ENCODE measurements at places on chromosomes 6 and 20.

DNA sequence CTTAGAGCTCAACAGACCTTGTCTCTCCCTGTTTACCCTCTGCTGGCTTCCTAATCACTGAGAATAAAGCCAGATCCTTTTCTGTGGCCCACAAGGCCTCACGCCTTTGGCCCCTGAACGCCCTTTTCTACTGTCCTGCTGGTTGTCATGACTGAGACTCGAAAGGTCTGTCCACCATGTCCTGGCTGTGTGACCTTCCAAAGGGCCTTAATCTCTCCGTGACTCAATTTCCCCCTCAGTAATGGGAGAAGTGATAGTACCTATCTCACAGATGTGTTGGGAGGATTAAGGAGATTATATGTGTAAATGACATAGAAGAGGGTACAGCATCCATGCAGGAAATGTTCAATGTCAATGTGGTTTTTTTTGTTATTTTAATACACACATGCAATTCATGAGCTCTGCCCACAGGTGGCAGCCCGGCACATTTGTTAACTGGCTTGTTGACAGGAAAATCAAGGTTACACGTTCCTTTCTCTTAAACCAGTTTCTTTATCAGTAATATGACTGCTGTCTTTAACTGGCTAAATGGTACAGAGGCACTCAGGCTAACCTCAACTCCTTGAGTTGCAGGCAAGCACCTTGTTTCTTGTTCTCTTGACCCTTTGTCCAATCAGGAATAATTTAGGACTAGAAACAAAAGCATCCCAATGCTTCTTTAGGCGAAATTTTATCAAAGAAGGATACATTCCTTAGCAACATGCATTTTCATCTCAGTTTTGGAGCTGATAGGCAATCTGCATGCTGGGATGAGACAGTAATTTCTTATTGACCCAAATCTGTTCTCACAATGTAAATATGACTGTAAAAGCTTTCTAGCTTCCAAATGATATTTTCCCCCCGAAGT lies 16.6 kb downstream of the SLC22A1 start:
- peak; percentile 70 for DNase-seq

DNA sequence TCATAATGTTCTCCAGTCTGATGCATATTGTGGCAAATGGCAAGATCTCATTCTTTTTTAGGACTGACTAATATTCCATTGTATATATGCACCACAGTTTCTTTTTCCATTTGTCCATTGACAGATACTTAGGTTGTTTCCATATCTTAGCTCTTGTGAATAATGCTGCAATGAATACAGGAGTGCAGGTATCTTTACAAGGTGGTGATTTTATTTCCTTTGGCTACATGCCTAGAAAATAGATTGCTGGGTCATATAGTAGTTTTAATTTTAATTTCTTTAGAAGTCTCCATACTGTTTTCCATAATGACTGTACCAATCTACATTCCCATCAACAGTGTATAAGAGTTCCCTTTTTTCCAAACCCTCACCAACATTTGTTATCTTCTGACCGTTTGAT lies 97.5 kb downstream of the TRMT11 start:
- no peak for DNase-seq

GRCh38 chr20:16100111-16100510 lies 473.1 kb downstream of the KIF16B start:
- no peak for DNase-seq

DNA sequence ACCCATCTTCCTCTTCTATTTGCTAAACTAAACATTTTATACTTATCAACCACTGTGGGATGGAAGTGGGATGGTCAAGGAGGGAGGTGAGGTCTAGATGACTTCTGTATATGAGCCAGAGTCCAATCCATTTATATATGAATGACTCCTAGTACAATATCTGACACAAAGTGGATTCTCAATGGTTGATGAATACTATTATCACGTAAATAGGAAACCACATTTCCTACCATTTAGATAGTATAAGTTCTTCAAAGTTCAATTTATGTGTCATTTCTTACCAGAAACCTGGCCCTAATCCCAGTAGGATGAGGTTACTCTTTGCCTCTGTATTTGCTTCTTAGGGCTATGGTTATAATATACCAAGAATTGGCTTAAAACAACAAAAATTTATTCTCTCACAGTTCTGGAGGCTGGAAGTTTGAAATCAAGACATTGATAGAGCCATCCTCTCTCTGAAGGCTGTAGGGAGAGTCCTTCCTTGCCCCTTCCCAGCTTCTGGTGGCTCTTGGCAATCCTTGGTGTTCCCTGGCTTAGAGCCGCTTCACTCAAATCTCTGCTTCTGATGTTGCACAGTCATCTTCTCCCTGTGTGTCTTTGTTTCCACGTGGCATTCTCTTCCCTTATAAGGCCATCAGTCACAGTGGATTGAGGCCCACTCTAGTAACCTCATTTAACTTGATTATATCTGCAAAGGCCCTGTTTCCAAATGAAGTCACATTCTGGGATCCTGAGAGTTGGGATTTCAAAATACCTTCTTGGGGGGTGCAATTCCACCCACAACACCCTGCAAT lies 41.0 kb upstream of the RAB23 start:
- DNase-seq: peak; percentile 93

DNA sequence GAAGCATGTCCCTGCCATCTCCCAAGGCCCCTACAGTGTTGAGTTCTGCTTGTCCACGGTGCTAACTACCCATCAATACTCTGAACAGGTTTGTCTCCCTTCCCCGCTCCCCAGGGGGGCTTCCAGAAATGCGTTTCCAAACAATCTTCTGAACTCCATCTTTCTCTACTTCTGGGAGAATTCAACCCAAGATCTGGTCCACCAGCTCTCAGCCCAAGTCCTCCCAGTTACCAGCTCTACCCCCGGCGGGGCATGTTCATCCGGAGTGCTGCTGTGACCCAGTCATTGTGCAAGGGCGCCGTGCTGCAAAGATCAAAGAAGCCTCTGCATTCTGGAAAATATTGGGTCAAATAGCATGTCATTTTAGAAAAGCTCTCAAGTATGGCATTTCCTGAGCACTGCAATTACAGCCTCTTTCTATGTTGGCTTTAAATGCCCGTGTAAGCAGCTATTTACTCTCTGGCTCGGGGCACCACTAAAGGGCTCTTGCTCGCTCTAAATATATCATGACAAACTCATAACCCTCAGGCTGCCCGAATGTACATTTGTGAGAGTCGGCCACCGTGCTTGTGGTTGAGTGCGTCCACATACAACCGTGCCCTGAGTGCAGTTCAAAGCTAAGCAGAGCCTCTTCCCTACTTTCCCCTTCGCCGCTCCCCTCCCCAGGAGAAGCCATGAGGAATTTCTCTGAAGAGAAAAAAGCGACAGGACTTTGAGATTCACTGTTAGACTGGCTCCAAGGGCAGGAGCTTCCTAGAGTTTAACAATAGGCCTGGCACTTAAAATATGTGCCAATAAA lies 71.6 kb downstream of the BANF2 start:
- DNase-seq: peak; percentile 6

- no peak for DNase-seq
Observed at GRCh38 chr6:169724494-169725124, at the start of gene PHF10. Gene PHF10 (minus strand): TSS chr6:169724500. CDS start chr6:169723931, 569 bp downstream.

Data from HFFc6 (cell line).